Osteoblast (primary cell): ENCODE measurements at places on chromosomes 2 and 18. TPM values are rescaled to one million over a fixed set of nuclear protein-coding genes. Genes with fewer than 3 reads are reported as not detected.
A peak's percentile ranks its signal among the peaks of the same experiment; 100 is the strongest.

DNA sequence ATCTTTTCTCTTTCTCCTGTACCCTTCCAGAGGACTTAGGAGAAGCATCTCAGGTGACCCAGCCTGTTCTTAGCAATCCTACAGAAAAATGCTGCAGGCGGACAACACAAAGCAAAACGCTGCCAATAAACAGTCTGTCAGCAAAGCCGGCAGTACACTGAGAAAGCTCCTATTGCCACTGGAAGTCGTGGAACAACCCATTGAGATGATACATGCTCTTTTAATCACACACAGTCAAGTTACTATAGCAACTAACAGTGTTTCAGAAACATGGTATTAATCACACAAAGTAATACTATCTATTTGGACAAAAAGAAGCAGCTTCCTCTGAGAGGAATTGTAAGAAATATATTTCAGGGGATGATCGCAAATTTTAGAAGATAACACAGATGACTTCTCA, 10.5 kb downstream of the CTLA4 start:
- DNase-seq = peak; percentile 11

GRCh38 chr2:70956141-70956540, 20.4 kb downstream of the ATP6V1B1 start:
- no peak for DNase-seq

GRCh38 chr18:54119524-54120019, 104.9 kb downstream of the MBD2 start:
- no peak for DNase-seq

- peak; percentile 95 for DNase-seq
Measured at GRCh38 chr18:76620321-76621170, 125.5 kb upstream of the ZNF516 start.

DNA sequence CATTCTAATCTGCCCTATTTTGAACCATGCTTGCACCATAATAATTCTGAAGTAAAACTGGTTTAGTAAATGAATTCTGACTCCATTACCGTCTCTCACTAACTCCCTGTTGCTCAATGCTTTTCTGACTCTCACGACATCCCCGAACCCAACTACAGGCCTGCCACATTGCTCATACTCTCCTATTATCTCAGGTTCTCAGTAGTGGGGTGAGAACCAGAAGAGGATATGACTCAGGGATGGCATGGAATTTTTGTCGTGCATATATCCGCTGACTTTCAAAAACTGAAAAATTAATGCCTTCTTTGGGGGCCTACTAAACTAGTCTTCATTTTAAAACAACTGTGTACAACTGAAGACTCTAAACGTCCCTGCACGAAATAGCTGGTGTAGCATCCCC, 34.3 kb downstream of the NETO1 start:
- DNase-seq = no peak

- DNase-seq = peak; percentile 85
Measured at GRCh38 chr2:229445019-229445418, 173.9 kb upstream of the PID1 start.

DNA sequence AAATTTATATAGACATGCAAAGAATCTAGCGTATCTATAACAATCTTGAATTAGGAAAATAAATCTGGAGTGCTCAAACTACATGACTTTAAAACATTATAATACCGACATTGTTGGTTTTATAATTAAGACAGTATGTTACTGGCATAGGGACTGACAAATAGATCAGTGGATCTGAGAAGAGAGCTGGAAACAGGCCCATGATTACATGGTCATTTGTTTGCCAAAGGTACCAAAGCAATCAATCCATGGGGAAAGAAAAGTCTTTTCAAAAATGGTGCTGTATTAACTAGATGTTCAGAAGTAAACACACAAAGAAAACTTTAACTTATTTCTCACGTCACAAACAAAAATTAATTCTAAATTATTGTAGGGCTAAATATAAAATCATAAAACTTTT, 124.2 kb downstream of the BCL2L11 start:
- no peak for DNase-seq

GRCh38 chr18:9991011-9992000, 77.5 kb downstream of the VAPA start:
- no peak for DNase-seq

DNA sequence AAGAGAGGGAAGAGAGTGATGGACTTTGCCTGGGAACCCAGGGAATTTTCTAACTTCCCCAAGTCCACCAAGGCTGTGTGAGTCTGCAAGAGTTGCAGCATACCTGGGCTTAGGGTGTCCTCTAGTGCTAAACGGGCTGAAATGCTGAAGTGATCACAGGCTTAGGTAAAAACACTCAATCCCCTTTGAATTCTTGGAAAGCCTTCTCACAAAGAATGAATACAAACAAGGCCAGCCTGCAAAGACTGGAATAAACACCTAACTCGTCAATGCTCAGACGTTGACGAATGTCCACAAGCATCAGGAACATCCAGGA, 30.0 kb upstream of the BMP10 start:
- DNase-seq = no peak

GRCh38 chr2:204260162-204260877, 285.0 kb upstream of the PARD3B start:
- peak; percentile 77 for DNase-seq

GRCh38 chr2:95215018-95215612, 7.8 kb downstream of the ZNF892 start:
- no peak for DNase-seq

DNA sequence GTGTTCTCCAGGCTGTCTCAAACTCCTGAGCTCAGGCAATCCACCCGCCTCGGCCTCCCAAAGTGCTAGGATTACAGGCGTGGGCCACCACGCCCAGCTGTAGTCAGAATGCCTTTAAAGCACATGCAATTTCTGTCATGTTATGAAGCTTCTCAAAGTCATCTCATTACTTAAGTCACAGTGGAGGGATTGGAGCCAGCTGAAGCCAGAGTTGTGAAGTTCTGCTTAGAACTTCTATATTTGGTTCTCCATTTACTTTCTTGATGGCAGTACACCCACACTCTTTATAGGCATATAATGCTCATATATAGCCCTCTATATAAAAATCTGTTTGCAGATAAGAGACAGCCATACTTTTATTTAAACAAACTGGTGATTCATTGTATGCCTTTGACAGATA, 68.8 kb upstream of the CWC22 start:
- DNase-seq = no peak

GRCh38 chr18:40152859-40153258, 1802.2 kb upstream of the PIK3C3 start:
- no peak for DNase-seq

GRCh38 chr2:230821991-230822520, 42.7 kb upstream of the ITM2C start:
- DNase-seq = no peak

DNA sequence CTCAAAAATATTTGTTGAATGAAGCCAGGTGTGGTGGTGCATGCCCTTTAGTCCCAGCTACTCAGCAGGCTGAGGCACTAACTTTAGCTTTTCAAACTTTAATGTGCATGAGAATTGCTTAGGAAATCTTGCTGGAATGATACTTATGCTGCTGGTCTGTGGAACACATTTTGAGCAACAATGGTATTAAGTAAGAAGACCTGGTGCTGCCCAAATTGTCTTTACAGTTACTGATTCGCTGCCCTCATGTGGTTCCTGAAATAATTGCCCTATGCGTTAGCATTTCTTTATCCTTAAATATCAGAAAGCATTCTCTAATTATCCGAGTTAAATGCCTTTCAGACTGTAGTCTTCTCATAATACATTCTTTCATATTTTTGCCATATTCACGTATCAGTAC, 76.0 kb upstream of the SESTD1 start:
- DNase-seq = no peak

DNA sequence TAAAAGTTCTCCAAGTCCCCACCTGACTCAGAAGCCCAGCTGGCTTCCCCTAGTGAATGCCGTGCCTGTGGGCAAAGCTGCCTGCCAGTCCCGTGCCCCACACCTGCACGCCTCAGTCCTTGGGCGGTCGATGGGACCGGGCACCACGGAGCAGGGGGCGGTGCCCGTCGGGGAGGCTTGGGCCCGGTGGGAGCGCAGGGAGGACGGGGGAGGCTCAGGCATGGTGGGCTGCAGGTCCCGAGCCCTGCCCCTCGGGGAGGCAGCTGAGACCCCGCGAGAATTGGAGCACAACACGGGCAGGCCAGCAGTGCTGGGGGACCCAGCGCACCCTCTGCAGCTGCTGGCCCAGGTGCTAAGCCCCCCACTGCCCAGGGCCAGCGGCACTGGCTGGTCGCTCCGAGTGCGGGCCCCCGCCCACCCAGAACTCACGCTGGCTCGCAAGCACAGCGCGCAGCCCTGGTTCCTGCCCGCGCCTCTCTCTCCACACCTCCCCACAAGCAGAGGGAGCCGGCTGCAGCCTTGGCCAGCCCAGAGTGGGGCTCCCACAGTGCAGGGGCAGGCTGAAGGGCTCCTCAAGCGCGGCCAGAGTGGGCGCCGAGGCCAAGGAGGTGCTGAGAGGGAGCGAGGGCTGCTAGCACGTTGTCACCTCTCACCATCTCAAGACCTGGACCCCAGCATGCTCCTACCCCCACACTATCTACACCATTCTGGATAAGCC, 215.5 kb downstream of the TNS1 start:
- DNase-seq = no peak

DNA sequence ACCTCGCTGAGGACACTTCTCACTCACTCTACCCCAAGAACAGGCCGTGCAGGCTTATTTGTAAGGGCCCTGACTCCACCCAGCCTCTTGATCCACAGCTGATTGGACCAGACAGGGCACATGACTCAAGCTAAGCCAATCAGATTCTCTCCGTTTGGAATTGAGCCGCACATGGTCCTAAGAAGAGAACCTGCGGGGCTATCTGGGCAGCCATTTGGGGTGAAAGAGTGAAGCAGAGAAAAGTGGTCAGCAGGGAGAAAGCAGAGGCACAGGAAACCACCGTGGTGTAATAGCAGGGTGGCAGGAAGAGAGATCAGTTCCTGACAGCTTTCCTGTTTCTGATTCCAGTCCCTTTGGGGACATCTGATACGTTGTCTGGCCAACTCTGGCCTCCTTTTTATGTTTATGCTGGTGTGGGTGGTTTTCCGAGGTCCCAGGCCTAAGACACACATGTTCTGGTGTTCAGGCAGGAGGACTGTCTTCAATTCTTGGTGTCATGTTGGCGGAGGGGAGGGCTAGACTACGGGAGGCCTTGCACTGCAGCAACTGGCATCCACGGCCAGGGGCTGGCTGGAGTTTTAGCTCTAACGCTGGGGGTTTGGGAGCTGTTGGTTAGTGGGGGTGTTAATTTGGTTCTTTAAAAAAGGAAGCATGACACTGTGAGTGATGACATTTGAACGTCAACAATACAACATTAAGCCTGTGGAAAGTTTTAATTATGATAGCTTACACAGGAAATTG, 26.1 kb upstream of the SPTBN1 start:
- DNase-seq = peak; percentile 49

GRCh38 chr18:51647346-51647745, 449.9 kb upstream of the MEX3C start:
- no peak for DNase-seq

- peak; percentile 86 for DNase-seq
Measured at GRCh38 chr2:174153757-174154680, 94.3 kb downstream of the OLA1 start.

DNA sequence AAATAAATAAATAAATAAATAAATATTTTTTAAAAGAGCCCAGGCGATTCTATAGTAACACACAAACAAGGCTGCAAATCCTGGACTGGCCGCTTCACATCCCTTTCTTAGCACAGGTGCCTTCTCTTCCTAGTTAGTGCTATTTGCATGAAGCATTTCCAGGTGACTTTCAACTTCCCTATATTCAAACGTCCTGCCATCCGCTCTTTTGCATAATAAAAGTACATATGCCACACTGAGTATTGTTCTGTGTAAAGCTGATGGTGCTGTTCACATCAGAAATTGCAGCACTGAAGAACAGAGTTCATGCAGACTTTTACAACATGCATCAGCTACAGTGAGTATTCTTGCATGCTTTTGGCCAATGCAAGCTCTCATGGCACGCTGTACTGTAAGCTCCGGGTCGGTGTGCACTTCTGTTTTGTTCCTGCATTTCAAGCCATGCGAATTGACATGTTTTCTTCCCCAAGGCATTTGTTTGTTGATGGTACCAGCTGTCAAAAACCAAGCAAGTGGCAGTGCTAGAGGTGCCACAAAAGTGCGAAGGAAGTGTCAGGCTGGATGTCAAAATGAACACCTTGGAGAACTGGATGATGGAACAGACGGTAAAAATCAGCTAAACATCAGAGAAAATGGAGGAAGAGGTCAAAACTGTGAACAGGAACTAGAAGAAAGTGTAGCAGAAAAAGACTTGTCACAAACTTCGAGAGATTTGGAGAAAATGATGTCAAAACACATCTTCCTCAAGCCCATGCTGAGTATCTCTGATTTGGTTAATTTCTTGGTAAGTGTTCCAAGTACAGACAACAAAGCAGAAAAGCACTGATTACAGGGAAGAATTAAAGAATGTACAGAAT, 25.5 kb upstream of the CEP68 start:
- DNase-seq = no peak

DNA sequence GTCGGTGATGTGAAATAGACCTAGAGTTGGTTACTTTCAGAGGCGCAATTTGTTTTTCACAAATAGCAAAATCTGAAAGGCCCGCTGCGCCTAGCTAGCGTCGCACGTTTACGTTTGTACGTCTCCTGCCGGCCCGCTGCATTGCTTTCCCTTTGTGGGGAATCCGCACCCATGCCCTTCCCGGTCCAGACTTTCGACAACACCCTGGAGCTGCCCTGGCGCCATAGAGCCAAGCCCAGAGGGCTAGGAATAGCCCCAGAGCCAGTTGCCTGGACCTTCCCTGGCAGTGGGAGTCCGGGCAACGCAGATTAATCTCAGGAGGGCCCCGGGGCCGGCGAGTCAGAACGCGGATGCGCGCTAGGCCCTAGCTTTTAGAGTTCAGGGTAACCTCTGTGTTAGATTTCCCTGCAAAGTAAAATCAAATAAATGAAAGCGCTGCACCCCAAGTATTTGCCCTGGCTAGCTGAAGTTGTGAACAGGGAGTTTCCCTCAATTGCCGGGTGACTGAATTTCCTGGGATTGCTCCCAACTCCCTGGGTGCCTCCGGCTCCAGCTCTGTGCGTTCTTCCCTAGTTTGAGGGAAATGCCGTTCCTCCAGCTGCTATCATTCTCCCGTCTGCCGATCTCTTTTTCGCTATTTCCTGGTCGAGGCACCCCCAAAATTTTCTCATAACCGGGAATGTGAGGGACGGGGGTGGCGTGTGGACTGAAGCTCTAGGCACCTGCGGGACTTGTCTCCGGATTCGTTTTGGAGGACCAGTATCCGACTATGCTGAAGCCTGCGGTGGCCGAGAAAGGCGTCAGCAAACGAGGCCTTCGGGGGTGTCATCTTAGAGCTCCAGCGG, 1.2 kb upstream of the EN1 start:
- peak; percentile 69 for DNase-seq

GRCh38 chr2:152063325-152063924, 35.4 kb downstream of the CACNB4 start:
- DNase-seq = no peak

Gene CDH2
- 75.6 and 78.7 TPM in 2 replicates for total RNA-seq

Gene NXPH2
- total RNA-seq = not detected in 2 replicates

Gene AQP12A
- total RNA-seq = not detected in 2 replicates

Gene MAPK4
- not detected in 2 replicates for total RNA-seq

Gene B3GNT7
- 0.29 and 0.72 TPM in 2 replicates for total RNA-seq

Gene TRPM8
- total RNA-seq = not detected in 2 replicates

Gene UGT1A7
- not detected in 2 replicates for total RNA-seq

Gene RIOK3
- 98.1 and 110 TPM in 2 replicates for total RNA-seq
